HFFc6 (cell line): ENCODE measurements at places on chromosomes 5 and 9. TPM values are rescaled to one million over a fixed set of nuclear protein-coding genes. Genes with fewer than 3 reads are reported as not detected.

The ADAMTSL2 gene
- 0.06 TPM in 1 of 2 replicates, not detected in the other for total RNA-seq

The C9orf50 gene
- 0.18 TPM in 1 of 3 replicates, not detected in the others for total RNA-seq

The AIF1L gene
- total RNA-seq, result 0.13 and 0.37 TPM in 2 replicates

The NDUFS4 gene
- 88.8 to 101 TPM (median 92.2 TPM) in 3 replicates for total RNA-seq

The ODF2 gene
- 30.7 to 39.4 TPM (median 35.7 TPM) in 3 replicates for total RNA-seq

The ASS1 gene
- total RNA-seq, result 54.0 to 109 TPM (median 70.3 TPM) in 3 replicates

The LPAR1 gene
- total RNA-seq, result 65.9 to 134 TPM (median 72.3 TPM) in 3 replicates

The PLGRKT gene
- 18.0 to 22.9 TPM (median 19.2 TPM) in 3 replicates for total RNA-seq

The DRD1 gene
- total RNA-seq, result not detected in 3 replicates

The PCDHA1 gene
- 0.09 and 0.13 TPM in 2 replicates for total RNA-seq

- no peak overlapping the region for H3K4me3 ChIP-seq
- no peaks in the 10 kb centered on the region; the same call in 1 of the 2 replicates for H3K27me3 ChIP-seq
- H3K4me1 ChIP-seq, result peaks cover 37% of the 10 kb centered on the region
- H3K27ac ChIP-seq, result no peak overlapping the region
- DNase-seq, result no peak
Measured at GRCh38 chr5:172864747-172865146, 30.7 kb downstream of the ERGIC1 start.

GRCh38 chr9:122192261-122192875 is 32.7 kb downstream of the MORN5 start:
- DNase-seq, result no peak
- H3K4me3 ChIP-seq, result no peak overlapping the region
- peaks cover 19% of the 10 kb centered on the region for H3K4me1 ChIP-seq
- H3K27ac ChIP-seq, result no peak overlapping the region
- peaks cover 12% of the 10 kb centered on the region for H3K27me3 ChIP-seq

- peak; percentile 70 for DNase-seq
- H3K36me3 ChIP-seq, result peaks cover 40% of the 10 kb centered on the region
- H3K4me3 ChIP-seq, result no peak overlapping the region
- peaks cover 71% of the 10 kb centered on the region for H3K4me1 ChIP-seq
- H3K27ac ChIP-seq, result peak overlapping the region; percentile 70
Measured at GRCh38 chr9:94933511-94933828, 207.0 kb downstream of the AOPEP start.

DNA sequence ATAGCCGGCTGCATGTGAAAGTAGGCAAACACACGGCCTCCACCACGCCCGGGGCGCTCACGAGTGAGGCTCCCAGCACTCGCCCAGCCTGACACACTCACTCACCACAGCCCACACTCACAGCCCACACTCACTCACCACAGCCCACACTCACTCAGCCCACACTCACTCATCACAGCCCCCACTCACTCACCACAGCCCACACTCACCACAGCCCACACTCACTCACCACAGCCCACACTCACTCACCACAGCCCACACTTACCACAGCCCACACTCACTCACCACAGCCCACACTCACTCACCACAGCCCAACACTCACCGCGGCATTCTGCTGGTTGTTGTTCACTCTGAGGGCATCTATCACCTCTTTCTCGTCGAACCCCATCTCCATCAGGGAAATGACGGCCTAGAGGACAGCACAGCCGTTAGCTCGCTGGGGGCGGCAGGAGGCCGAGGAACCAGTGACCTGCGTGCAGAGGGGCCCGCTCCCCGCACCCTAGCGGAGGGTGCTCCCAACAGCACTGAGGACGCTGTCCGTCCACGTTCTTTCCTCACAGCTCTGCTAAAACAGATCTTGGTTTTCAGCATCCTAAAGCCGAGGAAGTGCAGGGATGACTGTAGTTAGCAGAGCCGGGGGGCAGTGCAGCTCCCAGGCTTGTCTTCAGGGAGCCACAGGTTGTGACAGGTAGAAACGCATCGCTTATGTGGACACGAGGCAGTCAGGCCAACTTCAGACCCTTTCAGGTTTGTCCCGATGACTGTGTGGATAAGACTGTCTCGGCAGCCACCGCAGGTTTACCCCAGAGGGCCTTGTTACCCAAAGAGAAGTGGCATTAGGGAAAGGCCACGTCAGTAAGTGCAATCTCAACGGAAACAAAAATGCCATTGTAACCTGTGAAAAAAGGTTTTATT is 21.6 kb downstream of the UBAC1 start:
- H3K27me3 ChIP-seq, result no peaks in the 10 kb centered on the region; the same call in 1 of the 2 replicates
- H3K36me3 ChIP-seq, result peaks cover 32% of the 10 kb centered on the region
- no peak for DNase-seq
- no peak overlapping the region for H3K27ac ChIP-seq
- H3K4me3 ChIP-seq, result no peak overlapping the region

GRCh38 chr5:82812575-82812974 is 264.6 kb downstream of the TMEM167A start:
- H3K4me3 ChIP-seq, result no peak overlapping the region
- no peaks in the 10 kb centered on the region for H3K27me3 ChIP-seq
- H3K4me1 ChIP-seq, result no peaks in the 10 kb centered on the region
- no peak for DNase-seq
- H3K27ac ChIP-seq, result no peak overlapping the region

DNA sequence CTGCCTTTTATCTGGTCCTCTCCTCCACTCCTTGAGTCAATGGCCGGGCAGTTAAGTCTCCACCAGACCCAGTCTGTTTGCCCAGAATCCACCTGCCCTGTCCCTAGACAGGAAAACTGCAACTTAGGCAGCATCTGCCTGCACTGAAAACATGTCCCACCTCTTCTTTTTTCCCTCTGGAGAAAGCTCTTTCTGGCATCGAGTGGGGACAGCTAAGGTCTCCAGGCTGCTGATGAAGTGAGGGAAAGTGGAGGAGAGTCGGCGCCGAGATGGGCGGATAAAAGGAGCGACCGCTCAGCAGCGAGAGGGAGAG is 243 bp upstream of the SHISAL2B start:
- H3K36me3 ChIP-seq, result no peaks in the 10 kb centered on the region
- peak overlapping the region; percentile 40; the same call in 1 of the 2 replicates for H3K4me3 ChIP-seq
- H3K4me1 ChIP-seq, result peaks cover 14% of the 10 kb centered on the region
- no peak overlapping the region for H3K27ac ChIP-seq
- no peak for DNase-seq

GRCh38 chr5:167356374-167356773 is 935.1 kb upstream of the WWC1 start:
- H3K4me1 ChIP-seq, result no peaks in the 10 kb centered on the region
- no peaks in the 10 kb centered on the region for H3K27me3 ChIP-seq
- DNase-seq, result no peak
- H3K36me3 ChIP-seq, result no peaks in the 10 kb centered on the region
- H3K4me3 ChIP-seq, result no peak overlapping the region

GRCh38 chr9:122001491-122002201 is 91.5 kb downstream of the TTLL11 start:
- H3K36me3 ChIP-seq, result no peaks in the 10 kb centered on the region
- peaks cover 2% of the 10 kb centered on the region for H3K27me3 ChIP-seq
- H3K4me3 ChIP-seq, result peak overlapping the region; percentile 41; the same call in 1 of the 2 replicates
- H3K4me1 ChIP-seq, result peaks cover 18% of the 10 kb centered on the region
- H3K27ac ChIP-seq, result peak overlapping the region; percentile 93

- H3K36me3 ChIP-seq, result no peaks in the 10 kb centered on the region
- H3K4me1 ChIP-seq, result peaks cover 13% of the 10 kb centered on the region
- H3K4me3 ChIP-seq, result peak overlapping the region; percentile 34; the same call in 1 of the 2 replicates
- no peak for DNase-seq
Measured at GRCh38 chr5:187617-188451, 3.5 kb upstream of the LRRC14B start.

DNA sequence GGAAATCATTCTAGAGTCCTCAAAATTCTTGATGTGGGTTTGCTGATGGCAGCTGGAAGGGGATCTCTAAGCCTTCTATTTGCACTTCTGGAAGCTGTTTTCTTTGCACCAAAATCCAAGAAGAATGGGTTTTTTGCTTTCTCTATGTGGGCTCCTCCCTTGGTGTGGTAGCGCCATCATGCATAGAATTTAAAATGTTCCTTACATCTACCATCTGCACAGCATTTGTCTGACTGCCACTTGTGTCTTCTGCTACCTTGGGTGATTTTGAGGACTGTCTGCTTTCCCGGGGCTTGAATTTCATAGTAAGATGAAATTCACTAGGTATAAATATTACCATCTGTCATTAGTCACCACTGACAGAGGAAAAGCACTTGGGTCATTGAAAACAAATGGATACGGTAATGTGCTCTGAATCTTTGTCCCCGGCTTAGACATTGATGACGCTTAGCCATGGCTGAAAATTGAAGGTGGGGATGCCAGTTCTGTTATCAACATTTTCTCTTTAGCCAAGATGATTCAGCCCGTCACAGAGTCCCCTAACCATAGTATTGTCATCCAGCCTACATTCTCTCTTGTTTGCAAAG is 30.0 kb downstream of the SNX30 start:
- no peak overlapping the region for H3K27ac ChIP-seq
- DNase-seq, result no peak
- H3K4me1 ChIP-seq, result peaks cover 26% of the 10 kb centered on the region
- peak overlapping the region; percentile 36; the same call in 1 of the 2 replicates for H3K4me3 ChIP-seq

GRCh38 chr5:135238622-135239452 is 160.2 kb downstream of the MACROH2A1 start:
- peaks cover 5% of the 10 kb centered on the region; the same call in 1 of the 2 replicates for H3K36me3 ChIP-seq
- H3K4me3 ChIP-seq, result no peak overlapping the region
- no peak for DNase-seq
- H3K4me1 ChIP-seq, result peaks cover 54% of the 10 kb centered on the region

DNA sequence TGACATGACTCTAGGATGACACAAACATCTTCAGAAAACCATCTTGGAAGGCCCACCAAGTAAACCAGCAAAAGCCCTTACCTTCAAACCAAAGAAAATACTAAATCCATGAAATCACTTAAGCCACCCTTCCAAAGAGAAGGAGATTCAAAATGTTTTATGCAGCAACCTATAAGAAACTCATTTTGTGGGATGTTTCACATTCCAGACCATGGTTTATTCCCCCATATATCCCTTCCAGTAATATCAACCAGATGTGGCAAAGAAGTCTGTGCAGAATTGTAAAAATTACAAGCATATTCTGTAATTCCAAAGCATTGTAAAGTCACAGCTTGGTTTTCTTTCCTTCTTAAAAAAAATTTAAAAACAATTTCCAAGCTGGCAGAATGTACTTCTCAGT is 117.4 kb downstream of the SLIT3 start:
- H3K27me3 ChIP-seq, result no peaks in the 10 kb centered on the region
- DNase-seq, result no peak
- H3K4me1 ChIP-seq, result peaks cover 26% of the 10 kb centered on the region
- peak overlapping the region; percentile 20; the same call in 1 of the 2 replicates for H3K27ac ChIP-seq
- H3K36me3 ChIP-seq, result no peaks in the 10 kb centered on the region

DNA sequence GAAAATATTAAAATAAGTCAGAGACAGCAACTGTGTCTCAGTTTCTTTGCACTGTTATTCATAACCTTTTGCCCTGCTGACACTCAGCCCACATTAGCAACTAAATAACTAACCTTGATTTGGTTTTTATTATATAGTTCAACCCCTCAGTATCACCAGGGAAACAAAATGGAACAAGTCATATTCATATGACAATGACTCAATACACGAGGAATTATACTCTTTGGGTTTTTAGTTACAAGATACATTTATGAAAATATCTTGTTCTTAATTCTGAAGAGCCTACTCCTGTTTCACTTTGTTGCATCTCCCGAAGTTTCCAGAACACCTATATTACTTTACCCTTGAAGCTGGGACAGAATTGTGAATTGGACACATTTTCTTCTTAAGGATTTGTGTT is 845.4 kb downstream of the EFNA5 start:
- no peaks in the 10 kb centered on the region for H3K4me1 ChIP-seq
- H3K36me3 ChIP-seq, result no peaks in the 10 kb centered on the region
- no peak overlapping the region for H3K4me3 ChIP-seq
